ENCODE measurements at places on chromosomes 1 and 21.

- no peak for DNase-seq
Observed at GRCh38 chr1:231192620-231193163, 30.8 kb downstream of the TRIM67 start.

DNA sequence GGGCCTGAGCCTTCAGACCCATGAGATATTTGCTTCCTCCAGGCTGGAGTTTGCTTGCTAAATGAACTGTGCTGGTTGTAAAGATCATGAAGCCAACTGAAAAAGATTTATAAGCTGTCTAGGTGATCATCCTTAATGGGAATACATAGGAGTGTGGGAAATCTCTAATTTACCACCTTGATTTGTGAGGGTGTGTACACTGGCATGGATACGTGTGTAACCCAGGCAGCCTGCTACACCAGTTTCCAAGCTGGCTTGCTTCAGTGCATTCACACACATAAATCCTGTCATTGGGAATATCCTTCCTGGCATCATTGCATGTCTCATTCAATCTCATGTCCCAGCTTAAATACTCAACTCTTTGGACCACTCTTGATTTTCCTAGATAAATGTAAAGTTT is 57.6 kb upstream of the GNG12 start:
- DNase-seq = no peak

- DNase-seq = no peak
Observed at GRCh38 chr1:54950369-54951163, 29.9 kb upstream of the TMEM61 start.

DNA sequence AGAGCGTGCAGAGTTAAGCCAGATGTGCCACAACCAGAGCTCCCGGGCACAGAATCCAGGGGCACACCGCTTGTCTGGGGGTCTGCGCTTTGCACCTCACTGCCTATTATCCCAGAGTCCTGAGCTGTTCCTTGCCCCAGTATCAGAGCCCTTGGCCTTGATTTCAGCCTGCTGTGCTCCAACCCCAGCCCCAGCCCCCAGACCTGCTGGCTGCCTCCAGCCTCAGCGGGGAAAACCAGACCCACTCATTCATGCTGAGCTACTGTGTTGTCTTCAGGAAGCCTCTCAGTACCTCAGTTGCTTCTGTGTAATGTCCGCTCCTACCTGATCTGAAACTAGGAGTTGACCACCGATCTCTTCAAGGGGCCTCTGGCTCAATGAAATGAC is 1.1 kb downstream of the IKBKE start:
- no peak for DNase-seq

GRCh38 chr21:46393941-46394594 is 64.6 kb upstream of the DIP2A start:
- no peak for DNase-seq

DNA sequence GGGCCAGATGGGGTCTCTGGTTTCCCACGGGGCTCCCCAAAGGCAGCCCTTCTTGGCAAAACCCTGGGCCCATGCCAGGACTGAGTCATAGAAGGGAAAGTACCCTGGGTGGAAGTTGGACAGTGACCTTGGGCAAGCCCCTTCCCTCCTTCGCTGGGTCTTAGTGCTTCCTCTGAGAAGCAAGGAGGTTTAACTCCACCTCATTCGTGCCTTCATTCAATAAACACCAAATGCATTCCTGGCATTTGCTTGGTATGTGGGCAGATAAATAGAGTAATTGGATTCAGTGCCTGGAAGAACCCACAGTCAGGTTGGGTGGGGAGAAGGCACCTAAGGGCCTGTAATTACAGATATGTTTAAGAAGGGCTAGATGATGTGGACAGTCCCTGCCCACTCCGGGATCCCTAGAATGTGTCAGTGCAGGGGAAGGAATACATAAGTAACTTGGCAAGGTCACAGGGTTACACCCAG is 36.3 kb upstream of the CITED4 start:
- DNase-seq = no peak

All from vagina (tissue), 2 donors.